ENCODE measurements at places on chromosomes 2 and 18.

GRCh38 chr2:20469595-20469994, 22.7 kb downstream of the RHOB start:
- DNase-seq, result no peak

GRCh38 chr18:388200-388599, 112.3 kb downstream of the COLEC12 start:
- no peak for DNase-seq

- no peak for DNase-seq
These were observed 31.8 kb upstream of the LYPD1 start for GRCh38 chr2:132701810-132702209.

DNA sequence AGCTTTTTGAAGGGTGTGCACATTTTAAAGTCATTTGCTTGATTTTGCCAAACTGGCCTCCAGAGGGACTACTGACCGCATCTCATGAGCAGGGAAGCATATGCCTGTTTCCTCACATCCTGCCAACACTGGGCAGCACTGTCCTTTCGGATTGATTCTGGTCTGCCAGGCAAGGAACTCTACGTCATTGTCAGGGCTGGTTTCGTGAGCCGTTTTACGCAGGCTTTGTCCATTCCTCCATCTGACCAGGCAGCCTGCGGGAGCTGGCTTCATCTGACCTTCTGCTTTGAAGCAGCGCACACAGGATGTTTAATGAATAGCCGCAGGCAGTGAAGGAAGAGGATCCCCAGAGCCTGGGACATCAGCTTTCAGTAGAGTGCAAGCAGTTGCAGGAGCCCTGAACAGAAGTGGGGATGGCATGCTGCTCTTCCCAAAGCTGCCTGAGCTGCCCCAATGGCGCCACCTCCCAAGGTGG, 46.3 kb upstream of the SEMA4C start:
- DNase-seq, result no peak

- DNase-seq, result no peak
These were observed 590.8 kb upstream of the CDH2 start for GRCh38 chr18:28767727-28768211.

GRCh38 chr2:215949991-215950404, 63.4 kb downstream of the MREG start:
- no peak for DNase-seq

DNA sequence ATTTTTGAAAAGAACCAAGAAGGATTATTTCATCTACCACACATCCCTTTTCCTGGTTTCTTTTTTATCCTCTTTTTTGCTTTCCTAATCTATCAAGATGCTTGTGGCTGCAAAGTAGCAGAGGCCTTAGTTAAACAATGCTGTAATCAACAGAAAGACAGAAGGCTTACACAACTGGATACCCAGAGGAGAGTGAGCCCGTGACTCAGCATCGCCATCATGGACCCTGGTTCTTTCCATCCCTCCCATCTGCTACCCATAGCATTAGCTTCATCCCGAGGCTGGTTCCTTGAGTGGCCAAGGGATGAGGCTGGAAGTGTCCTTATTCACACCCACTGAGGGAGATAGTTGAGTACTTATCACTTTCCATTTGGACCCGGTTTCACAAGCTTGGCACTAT, 7.5 kb upstream of the HAAO start:
- DNase-seq, result no peak

DNA sequence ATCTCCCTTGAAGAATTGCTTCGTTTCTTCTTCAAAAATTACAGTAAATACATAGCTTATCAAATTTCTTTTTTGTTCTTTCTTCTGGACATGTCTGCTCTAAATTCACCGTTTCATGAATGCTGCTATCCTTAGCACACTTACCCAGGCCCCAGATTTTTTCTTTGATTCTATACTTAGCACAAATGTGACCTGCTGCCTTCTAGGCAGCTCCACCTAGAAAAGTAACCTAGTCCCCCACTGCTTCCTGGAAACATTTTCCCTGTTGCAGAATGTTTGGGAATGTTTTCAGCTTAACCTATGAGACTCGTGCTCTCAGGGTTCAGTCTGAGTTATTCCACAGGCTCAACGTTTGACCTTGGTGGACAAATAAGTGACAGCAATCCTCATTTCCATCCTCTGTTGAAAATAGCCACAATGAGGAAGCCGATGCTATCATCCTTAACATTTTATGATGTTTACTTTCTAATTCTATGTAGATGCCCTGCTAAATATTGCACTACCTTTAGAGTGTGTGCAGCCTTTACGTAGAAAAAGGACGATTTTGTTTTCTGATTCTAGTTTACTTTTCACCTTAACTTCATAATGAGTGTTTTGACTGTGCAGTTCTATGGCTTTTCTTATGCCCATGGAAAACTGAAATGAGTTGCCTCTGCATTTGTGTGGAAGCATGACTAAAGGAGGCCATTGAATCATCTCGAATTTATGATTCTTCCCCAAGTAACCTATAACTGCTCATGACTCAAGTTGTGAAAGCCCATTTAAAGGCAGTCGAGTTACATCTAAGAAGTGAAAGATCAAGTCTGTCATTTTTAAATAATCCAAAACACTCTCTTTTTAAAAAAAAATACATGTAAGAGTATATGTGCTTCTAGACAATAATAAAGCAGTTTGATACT, 47.7 kb downstream of the TMEM182 start:
- DNase-seq, result no peak

GRCh38 chr2:234544659-234545611, 48.1 kb upstream of the ARL4C start:
- DNase-seq, result peak; percentile 86

- DNase-seq, result no peak
These were observed 721 bp downstream of the METTL5 start for GRCh38 chr2:169823996-169824372.

DNA sequence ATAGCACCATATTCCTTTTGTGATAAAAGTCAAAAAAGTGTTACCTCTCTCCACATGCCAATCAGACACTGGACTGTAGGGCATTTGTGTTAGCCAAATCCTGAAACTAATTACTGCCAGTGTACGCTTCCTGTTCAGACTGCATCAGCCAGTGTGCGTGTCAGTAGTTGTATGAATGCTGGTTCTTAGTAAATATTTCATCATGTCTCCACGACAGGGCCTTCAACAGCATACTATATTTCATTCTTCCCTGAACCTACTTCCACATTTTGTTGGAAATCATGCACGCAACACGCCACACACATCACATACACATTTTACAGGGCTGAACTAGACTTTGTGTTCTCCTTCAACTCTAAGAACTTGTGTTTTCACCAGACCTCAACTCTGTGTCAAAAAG, 77.5 kb downstream of the EPB41L3 start:
- no peak for DNase-seq

DNA sequence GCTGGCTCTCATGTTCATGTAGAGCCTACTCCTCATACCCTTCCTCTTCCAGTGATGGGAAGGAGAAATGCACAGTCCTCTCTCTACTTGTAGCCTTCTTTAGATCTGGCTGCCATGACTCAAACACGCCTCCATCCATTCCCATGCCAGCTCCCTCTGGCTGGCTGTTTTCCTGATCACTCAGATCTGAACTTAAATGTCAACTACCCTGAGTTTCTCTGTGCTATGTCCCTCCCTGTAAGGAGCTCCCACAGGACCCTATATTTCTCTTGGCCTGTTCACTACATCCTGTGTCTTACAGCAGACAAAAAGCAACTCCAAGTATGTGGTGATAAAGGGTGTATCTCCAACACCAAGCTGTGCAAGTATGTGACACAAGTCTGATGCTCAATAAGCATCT, 152.4 kb downstream of the TCF4 start:
- no peak for DNase-seq

DNA sequence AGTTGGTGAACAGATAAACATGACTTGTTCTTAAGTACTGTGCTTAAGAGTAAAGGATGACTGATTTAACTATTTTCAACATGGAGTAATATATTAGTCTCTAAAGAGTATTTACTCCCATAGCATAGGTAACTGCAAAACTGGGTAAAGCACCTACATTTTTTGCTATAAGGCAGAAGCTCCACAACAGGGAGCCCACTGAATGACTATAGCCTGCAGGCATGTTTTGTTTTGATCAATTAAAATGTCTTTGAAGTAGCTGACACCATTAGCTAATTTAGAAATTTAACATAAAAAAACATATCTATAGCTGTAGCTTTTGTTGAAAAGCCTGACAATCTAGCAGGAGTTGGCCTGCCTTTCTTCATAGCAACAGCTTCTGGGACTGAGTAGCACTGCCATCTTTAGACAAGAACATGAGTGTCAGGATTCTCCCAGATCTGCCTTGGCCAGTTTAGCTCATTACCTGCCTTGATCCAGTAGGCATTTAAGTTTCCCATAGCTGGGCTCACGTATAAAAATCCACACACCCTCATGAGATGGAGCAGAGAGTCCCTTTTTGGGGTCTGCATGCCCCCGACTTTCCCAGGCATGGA, 1935.1 kb upstream of the PIK3C3 start:
- DNase-seq, result no peak

GRCh38 chr2:148917431-148917830, 42.4 kb downstream of the KIF5C start:
- no peak for DNase-seq

GRCh38 chr2:10224734-10225133, 78.0 kb upstream of the HPCAL1 start:
- no peak for DNase-seq

GRCh38 chr2:223267160-223267951, 215.4 kb downstream of the KCNE4 start:
- DNase-seq, result no peak

- DNase-seq, result no peak
These were observed 241.9 kb downstream of the PTPRM start for GRCh38 chr18:7808992-7809391.

DNA sequence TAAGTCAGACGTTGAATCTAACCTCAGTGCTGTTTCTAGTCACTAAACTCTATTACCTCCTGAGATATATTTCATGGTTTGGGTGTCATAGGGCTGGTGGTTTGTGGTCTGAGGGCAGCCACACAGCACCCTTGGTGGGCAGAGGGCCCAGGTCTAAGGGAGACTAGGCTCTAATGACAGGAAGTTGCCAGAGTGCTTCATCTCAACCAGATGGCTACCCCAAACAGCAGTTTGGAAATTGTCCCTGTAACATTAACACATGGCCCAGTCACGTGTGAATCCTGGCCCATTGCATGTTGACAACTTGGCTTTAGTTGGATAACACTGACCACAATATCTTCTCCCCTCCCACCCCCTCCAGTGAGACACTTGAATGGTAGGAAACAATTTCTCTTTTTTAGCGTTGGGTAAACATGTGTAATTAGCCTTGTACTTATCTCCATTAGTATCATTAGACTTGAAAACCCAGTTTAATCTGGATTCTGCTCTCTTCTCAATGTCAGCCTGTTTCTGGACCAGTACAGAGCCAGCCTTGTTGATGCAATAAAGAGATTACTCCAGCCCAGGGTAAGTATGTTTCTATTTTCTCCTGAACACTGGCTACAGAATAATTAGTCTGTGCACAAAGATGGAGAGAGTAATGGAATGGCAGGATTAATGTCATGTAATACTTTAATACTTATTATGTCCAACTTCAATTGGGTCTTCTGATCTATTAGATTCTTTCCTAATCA, 187.8 kb upstream of the SIX3 start:
- DNase-seq, result peak; percentile 38

GRCh38 chr2:24981411-24982136, 9.8 kb upstream of the DNAJC27 start:
- no peak for DNase-seq

GRCh38 chr2:149651229-149651628, 63.7 kb upstream of the MMADHC start:
- no peak for DNase-seq

DNA sequence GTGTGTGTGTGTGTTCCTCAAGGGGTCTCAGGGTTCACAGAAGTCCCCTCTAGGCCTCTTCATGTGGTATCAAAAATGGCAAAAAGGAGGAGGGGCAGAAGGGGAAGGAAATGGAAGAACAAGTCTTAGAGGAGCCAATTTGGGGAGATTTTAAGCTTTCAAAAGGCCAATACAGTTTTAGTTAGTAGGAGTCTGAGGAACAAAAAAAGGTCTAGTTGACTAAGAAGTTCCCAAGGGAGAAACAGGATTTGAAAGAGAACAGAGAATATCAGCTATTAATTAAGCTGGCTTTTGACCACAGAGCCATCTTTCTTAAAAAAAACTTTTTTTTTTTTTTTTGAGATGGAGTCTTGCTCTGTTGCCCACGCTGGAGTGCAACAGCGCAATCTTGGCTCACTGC, 7.1 kb downstream of the RNF125 start:
- DNase-seq, result no peak

DNA sequence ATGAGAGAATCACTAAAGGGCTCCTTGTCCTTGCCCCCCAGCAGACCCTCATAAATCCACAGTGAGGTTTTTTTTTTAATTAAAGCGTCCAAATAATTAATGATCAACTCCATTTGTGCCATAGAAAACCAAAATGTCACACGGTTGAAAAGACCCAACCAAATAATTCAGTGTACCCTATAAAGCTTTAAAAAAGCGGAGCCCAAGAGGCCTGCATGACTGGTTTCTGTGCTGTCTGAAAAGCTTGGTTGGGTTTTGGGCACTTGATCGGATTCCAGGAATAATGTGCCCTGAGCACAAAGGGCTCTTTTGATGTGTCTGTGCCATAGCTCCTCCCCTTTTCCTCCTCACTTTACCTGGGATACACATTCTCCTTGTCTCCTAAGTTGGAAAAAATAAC, 523.2 kb downstream of the TNS1 start:
- no peak for DNase-seq

GRCh38 chr18:79483971-79484491, 88.3 kb downstream of the NFATC1 start:
- no peak for DNase-seq

GRCh38 chr18:59623456-59624368, 73.5 kb downstream of the CCBE1 start:
- no peak for DNase-seq

- DNase-seq, result no peak
These were observed 4.1 kb downstream of the TRIB2 start for GRCh38 chr2:12720754-12721378.

DNA sequence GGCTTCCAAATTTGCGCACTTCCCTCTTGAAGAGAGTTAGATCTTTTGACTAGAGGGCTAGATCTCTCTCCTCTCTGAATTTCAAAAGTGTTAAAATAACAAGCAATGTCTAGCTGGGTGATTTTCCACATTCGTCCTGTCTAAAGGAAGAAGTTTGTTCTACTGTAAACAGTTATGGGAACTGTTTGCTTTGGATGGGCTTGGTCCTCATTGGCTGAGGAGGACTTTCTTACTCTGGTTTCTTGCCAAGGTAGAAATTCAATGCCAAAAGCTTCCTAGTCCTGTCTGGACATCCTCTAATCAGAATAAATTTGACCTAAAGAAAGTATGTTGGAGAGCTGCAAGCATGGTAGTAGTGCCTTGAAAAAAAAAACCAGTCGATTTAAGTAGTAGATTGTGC, 47.4 kb upstream of the RAPH1 start:
- DNase-seq, result no peak

DNA sequence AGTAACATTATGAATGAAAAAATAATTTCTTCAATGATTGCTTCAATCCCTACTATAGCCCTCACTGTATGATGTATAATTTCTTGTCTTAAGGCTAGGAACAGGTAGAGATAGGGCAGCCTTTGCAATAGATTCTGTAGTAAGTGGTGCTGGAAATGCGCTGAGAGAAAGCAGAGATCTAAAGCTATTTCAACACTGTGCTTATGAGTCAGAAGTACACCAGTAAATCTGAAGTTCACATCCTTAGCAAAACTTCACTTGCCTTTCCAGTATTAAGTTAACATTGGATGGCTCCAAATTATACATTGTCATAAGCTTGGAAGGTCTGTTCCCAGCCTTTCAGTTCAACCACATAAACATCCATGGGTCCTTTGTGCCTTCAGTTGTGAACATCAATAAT, 178.2 kb upstream of the EPHA4 start:
- no peak for DNase-seq

GRCh38 chr18:22493940-22494339, 76.2 kb upstream of the CTAGE1 start:
- no peak for DNase-seq

GRCh38 chr2:64394153-64394552, 59.8 kb upstream of the LGALSL start:
- DNase-seq, result no peak
